ENCODE measurements at places on chromosomes 12 and 14.

DNA sequence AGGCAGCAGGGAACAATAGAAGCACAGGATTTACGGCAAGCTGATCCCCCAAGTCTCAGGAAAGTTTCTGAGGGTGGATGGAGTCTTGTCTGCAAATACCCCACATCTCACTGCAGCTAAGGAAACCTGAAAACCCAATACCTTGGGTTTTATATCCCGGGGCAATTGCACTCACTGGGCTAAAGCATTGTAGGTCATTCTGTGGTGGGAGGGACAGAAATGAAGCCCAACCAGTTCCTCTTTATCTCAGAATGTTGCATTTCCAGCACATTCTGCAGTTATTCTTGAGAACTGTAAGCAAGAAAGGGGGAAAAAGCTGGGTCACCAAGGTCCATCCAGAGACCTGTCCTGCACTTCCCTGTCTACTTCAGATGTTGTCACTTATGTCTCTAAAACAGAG is 39.8 kb downstream of the C12orf42 start:
- DNase-seq: no peak

GRCh38 chr12:52082669-52082987 is 3.1 kb downstream of the SMIM41 start:
- no peak for DNase-seq

DNA sequence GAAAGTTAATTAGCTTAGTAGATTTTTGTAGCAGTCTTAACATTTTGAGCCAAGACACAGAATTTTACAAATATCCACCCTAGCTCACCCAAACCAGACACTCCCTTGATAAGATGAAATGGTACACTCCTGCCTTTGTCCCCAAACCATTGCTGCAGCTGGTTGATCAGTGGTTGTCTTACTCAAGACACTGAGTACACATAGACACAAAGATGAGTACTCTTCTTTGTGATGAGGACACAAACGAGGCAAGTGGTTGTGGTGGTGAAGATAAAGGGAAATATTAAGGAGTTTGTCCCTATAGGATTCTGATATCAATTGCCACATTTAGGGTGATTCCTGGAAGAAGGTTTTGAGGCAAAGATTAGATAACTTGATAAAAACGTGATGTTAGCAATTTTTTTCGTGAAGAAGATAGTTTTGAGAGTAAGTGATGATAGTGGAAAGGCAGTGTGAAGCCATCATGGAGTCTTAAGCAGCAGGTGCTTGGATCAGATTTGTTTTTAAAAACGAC is 21.4 kb upstream of the ATP2B1 start:
- DNase-seq: no peak

- no peak for DNase-seq
These were observed 25.5 kb downstream of the ADIPOR2 start for GRCh38 chr12:1716215-1716862.

DNA sequence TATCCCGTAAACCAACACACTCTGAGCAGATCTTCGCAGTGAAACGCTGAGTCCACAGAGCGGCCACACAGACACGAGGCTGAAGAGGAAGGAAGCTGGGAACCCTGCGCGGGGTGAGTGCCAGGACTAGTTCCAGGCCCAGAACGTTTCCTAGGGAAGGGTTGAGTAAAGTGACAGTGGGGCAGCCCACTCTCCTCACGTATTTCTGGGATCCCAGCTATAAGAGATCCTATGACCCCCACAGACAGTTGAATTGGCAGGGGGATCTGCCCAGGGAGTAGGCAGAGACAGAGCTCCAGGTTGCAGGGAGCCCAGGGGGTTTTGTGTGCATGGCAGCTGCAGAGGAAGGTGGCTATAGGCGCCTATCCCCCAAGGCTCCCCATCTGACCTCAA is 51.1 kb downstream of the GTF2A1 start:
- no peak for DNase-seq

- no peak for DNase-seq
These were observed 998 bp upstream of the CYP27B1 start for GRCh38 chr12:57767876-57768275.

DNA sequence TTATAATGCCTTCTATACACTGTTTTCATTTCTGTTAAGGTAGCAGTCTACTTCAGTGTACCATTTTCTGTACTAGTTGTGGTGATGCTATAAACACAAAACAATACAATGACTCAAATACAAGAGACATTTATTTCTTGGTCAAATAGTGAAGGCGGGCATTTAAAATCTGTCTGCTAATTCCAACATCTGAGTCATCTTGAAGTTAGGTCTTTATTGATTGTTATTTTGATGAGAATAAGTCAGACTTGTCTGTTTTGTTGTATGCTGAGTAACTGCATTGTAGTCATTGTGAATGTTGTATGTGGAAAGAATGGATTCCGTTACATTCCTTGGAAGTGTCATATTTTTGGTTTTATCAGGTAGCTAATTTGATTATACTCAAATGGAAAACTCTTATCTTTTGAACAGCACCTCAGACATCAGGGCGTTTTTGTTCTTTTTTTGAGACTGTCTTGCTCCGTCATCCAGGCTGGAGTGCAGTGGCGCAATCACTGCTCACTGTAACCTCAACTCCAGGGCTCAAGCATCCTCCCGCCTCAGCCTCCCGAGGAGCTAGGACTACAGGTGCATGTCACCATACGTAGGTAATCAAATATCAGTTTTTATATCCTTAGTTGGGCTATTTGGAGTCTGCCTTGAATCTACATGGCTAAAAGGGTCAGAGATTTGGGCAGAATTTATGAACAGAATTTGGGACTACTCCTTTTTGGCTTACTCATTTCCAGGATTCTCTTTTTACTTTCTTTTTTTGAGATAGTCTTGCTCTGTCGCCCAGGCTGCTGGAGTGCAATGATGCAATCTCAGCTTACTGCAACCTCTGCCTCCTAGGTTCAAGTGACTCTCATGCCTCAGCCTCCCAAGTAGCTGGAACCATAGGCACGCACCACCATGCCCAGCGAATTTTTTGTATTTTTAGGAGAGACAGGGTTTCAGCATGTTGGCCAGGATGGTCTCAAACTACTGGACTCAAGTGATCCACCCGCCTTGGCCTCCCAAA is 56.8 kb downstream of the PAPLN start:
- DNase-seq: no peak

DNA sequence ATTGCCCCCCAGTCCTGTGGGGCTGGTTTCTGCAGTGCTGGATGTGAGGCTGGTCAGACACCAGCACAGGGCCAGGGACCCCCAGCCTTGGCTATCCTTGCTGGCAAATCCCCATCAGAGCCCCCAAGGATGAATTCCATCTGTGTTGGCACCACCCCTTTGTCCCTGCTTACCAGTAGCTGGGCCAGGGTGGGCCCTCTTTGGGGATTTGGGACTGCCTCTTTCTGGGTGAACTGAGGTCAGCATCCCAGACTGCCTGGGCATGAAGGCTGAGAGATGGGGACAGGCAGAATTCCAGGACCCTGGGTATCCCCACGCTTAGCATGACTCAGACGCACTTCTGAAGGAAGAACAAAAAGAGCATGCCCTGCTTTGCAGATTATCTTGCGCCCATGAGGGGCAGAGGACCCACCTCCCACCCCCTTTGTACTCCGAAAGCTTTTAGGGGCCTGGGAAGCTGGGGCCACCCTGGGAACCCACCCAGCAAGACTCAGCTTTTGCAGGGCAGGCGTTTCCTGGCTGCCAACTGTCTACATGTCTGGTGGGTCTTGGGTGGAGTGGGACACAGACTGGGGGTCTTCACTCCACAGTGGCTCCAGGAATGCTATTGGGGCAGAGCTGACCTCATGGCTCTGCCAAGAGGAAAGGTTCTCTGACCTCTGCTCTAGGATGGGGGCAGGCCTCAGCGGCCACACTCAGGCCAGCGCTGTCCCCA is 26.8 kb downstream of the RFLNA start:
- peak; percentile 9 for DNase-seq

- no peak for DNase-seq
These were observed 23.0 kb downstream of the DIO3 start for GRCh38 chr14:101584055-101584859.

- no peak for DNase-seq
These were observed 29.1 kb upstream of the AEBP2 start for GRCh38 chr12:19410211-19410610.

DNA sequence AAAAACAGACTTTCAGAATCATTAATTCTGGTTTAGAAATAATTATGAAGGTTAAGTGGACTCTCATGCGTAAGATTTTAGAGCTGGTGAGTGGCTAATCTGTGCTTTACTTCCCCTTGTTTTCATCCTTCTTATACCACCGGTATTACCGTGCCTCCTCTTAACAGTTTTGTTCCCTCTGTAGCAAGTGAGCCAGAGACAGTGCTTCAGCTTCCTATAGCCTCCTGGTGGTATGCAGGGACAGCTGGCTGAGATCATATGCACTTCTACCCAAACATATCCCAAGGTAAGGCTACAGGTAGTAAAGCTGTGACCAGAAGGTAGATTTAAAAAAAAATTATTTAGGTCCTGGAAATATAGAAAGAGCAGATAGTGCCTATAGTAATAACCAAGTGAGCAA is 55.2 kb downstream of the PDE3A start:
- no peak for DNase-seq

DNA sequence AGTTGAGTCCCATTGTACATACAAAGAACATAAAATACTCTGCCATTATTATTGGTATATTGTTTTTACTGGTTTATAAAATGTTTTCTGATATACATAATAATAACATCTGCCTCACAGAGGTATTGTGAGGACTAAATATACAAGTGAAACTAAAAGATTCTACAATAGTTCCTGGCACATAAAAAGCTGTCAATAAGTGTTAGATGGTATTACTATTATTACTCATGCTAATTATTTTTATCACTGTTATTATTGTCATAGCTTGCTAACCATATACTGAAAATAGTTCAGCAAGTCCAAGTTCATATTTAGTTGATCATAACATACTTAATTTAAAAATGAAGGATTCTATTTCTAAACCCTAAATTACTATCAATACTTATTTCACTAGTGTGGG is 34.4 kb downstream of the BTG1 start:
- DNase-seq: no peak

GRCh38 chr12:74317078-74317601 is 220.5 kb upstream of the ATXN7L3B start:
- peak; percentile 19 for DNase-seq

DNA sequence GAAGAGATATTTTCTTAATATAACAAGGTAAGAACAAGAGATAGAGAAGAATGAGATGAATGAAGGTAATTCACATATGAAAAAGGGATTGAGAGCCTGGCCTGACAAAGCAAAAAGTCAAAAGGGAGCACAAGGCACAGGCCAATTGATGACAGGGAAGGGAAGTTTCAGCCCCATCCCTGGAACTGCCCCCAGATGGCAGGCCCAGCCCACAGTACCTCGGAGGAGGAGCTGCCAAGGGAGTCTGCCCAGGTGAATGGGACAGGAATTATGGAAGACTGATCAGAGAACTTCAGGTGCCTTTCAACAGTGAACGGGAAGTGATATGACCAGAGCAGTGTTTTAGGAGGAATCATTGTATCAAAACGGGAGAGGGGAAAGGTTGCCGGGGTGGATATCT is 15.7 kb downstream of the SNRPF start:
- no peak for DNase-seq

DNA sequence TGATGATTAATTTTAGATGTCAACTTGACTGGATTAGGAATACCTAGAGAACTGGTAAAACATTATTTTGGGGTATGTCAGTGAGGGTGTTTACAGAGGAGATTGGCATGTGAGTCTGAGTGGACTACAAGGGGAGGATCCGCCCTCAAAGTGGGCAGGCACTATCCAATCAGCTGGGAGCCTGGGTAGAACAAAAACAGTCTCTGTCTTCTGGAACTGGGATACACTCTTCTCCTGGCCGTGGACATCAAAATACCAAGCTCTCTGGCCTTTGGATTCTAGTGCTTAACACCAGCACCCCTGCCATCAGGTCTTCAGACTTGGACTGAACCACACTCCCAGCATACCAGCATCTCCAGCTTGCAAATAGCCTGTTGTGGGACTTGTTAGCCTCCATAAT is 4.4 kb upstream of the SCAF11 start:
- no peak for DNase-seq

DNA sequence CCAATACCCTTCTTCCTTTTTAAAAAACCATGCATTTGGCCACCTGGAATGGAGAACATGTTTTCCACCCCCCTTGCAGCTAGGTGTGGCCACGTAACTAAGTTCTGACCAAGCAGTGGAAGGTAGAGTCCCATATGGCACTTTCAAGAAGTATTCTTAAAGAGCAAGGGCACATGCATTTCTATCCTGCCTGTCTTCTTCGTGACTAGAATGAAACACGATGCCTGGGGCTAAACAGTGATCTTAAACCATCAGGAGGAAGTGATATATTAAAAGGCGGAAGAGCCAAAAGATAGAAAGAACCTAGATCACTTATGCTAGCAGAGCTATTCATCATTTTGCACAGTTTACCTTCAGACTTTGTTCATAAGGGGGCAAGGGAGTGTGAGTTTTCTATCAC is 16.0 kb upstream of the DDX11 start:
- DNase-seq: no peak

DNA sequence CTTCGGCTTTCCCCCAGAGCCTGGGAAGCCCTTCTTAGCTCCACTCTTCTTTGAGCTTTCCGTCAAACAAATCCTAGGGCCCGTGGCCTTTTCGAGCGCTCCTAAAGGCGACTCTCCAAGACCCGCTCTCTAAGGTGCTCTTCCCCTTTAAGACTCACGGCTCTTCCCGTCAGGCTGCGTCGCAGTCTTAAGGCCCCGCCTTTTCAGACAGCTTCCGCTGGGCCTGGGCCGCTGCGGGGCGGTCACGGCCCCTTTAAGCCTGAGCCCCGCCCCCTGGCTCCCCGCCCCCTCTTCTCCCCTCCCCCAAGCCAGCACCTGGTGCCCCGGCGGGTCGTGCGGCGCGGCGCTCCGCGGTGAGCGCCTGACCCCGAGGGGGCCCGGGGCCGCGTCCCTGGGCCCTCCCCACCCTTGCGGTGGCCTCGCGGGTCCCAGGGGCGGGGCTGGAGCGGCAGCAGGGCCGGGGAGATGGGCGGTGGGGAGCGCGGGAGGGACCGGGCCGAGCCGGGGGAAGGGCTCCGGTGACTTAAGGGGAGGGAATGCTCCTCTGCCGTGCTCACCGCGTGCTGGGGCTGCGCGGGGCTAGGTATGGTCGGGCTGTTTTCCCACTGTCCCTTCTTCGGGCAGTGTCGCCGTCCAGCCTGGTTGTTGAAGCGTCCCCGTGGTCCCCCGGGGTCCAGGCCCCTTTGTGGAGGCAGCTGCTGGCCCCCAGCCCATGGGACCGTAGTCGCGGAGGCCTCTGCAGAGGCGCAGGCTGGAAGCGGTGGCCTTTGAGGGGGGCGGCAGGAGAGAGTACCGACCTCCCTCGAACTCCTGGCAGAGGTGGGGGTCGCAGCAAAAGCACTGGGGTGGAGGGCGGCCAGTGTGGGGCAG is at the start of gene PEX5:
Gene PEX5, plus strand, starts transcription at position 289 of the 870 bp plus-strand sequence. CDS start 692 bp downstream, outside the sequence.
- DNase-seq: peak; percentile 95

GRCh38 chr14:36529062-36529461 is 9.0 kb upstream of the NKX2-1 start:
- DNase-seq: no peak

GRCh38 chr14:25350021-25350420 is 300.1 kb upstream of the STXBP6 start:
- no peak for DNase-seq

DNA sequence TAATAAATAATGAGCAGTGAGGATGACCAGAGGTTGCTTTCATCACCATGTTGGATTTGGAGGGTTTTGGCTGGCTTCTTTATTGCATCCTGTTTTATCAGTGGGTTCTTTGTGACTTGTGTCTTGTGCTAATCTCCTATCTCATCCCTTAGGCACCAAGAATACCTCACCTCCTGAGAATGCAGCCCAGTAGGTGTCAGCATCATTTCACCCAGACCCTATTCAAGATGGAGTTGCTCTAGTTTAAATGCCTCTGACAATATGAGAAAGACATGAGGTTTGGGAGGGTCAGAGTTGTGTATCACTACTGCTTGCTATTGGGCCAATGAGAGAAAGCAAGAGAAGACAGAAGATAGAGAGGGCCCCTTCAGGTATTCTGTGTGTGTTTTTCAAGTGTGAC is 592.2 kb downstream of the ETNK1 start:
- no peak for DNase-seq

GRCh38 chr12:110538869-110539622 is 36.9 kb downstream of the RAD9B start:
- no peak for DNase-seq

Data from kidney tubule cell (primary cell).